Activated B cell treated with CpG ODN at 0.5 μM for 24 hours (primary cell): ENCODE measurements at places on chromosomes 5 and 9. TPM values are rescaled to one million over a fixed set of nuclear protein-coding genes. Genes with fewer than 3 reads are reported as not detected.

Gene BOD1
- total RNA-seq = 28.9 and 32.4 TPM in 2 replicates

Gene ROR2
- 0.12 TPM in 1 of 2 replicates, not detected in the other for total RNA-seq

Gene MARCOL
- not detected in 2 replicates for total RNA-seq

- no peak for DNase-seq
Observed at GRCh38 chr5:17428176-17428800, 69.7 kb upstream of the TAF11L2 start.

GRCh38 chr9:35842020-35842745, 13.2 kb downstream of the TMEM8B start:
- no peak for DNase-seq

DNA sequence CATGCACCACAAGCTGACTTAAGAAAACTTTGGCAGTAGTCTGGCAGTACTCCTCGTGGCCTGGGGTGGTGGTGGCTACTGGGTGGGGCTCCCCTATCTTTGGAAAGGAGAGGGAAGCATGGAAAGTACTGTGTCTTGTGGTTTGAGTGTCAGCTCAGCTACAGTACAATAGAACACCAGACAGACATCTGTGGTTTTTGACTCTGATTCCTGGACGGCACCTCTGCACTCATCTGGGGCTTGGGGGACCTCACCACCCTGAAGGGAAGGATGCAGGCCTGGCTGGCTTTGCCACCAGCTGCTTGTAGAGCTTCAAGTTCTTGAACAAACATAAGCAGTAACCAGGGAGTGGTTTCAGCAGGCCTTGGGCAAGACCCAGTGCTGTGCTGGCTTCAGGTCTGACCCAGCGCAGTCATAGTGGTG, 40.6 kb downstream of the TNFSF8 start:
- no peak for DNase-seq

GRCh38 chr5:83764101-83764500, 43.4 kb upstream of the HAPLN1 start:
- DNase-seq = no peak

Gene PCDHGA7
- total RNA-seq = 1.3 and 1.6 TPM in 2 replicates

Gene AGXT2
- total RNA-seq = not detected in 2 replicates

Gene DMGDH
- not detected in 2 replicates for total RNA-seq

GRCh38 chr5:72326306-72326649, 6.1 kb downstream of the PTCD2 start:
- DNase-seq = no peak

Gene IFNA6
- not detected in 2 replicates for total RNA-seq

- no peak for DNase-seq
Observed at GRCh38 chr5:9707732-9708462, 77.7 kb upstream of the TAS2R1 start.

DNA sequence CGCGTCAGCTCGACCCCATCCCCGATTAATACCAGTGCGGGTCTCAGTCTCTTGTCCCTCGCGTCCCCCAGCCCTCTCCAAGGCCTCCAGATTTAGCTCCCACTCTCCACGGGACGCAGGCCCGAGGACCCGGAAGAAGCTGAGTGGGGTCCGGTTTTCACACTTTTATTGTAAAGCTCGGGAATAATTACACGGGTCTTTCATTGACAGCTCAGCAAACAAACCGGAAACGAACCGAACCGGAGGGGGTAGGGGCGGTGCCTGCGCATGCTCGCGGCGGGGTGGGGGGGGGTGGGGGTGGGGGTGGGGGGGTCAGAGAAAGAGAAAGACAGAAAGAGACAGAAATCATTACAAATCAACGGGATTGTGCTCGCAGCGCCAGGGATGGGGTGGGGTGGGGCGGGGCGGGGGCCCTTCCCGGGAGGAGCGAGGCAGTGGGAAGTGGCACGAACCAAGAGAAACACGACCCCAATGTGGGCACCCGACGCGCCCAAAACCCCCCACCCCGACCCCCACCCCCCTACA, 27.9 kb downstream of the PCDH1 start:
- no peak for DNase-seq

GRCh38 chr9:89189215-89189614, 10.6 kb upstream of the SHC3 start:
- no peak for DNase-seq

Gene RAD17
- 25.9 and 30.6 TPM in 2 replicates for total RNA-seq

DNA sequence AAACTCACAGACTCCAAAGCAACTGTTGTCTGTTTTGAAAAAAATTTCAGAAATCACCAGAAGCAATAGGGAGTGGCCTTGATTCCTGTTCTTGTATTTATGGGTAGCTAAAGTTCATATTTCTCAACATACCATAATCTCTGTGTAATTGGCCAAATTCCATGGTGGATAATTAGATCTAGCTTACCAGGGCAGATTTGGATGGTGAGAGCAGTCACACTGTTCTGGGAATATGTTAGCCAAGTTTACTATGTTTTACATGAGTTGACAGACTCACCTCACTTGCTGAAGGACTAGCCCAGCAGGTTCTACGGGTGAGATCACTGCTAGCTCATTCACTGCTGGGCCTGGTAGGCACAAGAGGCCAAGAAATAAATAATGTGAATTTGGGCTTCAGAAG, 32.7 kb upstream of the CDKN2B start:
- DNase-seq = no peak

Gene TAF11L2
- not detected in 2 replicates for total RNA-seq

Gene HSPB3
- total RNA-seq = not detected in 2 replicates

Gene FBXL17
- total RNA-seq = 25.8 and 26.9 TPM in 2 replicates

DNA sequence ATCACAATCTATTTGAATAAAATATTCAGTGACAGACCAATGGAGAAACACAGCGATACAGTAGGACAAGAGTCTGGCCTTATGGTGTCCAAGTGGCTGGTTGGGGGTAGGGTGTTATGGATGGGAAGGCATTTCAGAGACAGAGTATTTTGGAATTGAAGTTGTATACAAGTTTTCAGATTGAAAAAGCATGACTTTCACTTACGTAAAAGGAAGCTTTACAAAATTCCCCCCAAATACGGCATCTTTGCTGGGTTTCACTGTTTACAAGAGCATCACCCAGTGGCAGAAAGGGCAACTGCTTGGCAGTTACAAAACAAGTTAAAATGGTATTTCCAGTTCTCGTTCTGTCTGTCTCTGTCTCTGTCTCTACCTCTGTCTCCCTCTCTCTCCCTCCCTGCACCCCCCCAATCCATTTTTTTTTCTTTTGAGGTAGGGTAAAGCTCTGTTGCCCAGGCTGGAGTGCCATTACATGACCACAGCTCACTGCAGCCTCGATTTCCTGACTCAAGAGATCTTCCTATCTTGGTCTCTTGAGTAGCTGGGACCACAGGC, 86.2 kb downstream of the PTPN3 start:
- no peak for DNase-seq

Gene PCDHGA9
- total RNA-seq = 1.1 and 1.3 TPM in 2 replicates

DNA sequence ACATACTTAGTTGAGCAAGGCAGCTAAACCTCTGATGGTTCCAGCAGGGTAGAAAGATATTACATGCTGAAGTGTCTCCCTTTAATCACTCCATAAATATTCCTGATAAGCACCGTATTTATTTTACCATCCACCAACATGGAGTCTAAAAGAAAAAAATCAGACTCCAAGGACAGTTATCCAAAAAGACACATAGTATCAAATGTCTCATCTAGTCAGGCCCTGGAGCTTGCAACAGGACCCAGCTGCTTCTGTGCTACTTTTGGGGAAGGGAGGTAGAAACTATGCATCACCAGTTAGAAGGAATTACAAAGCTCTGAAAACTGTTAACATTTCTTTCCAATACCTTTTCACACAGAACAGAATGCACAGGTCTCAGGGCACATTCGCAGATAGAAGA, 88.1 kb downstream of the S1PR3 start:
- DNase-seq = no peak

Gene IFNA13
- total RNA-seq = not detected in 2 replicates

- no peak for DNase-seq
Observed at GRCh38 chr5:139675825-139676224, 27.7 kb downstream of the CXXC5 start.

Gene PCDHGA4
- 0.34 and 0.75 TPM in 2 replicates for total RNA-seq

GRCh38 chr9:33329117-33329563, 38.8 kb downstream of the NFX1 start:
- DNase-seq = no peak

GRCh38 chr5:116575326-116576052, 866 bp upstream of the SEMA6A start:
- no peak for DNase-seq

GRCh38 chr5:180173875-180174586, 35.0 kb downstream of the RASGEF1C start:
- DNase-seq = no peak

DNA sequence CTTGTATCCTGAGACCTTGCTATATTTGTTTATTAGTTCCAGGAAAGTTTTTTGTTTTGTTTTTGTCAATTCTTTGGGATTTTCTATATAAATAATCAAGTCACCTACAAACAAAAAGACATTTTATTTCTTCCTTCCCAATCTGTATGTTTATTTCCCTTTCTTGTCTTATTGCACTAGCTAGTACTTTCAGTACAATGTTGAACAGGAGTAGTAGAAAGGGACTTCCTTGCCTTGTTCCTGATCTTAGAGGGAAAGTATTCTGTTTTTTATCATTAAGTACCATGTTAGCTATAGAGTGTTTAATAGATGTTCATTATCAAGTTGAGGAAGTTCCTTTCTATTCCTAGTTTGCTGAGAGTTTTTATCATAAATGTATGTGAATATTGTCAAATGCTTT, 119.5 kb upstream of the TLE4 start:
- no peak for DNase-seq

Gene TEK
- not detected in 2 replicates for total RNA-seq

- no peak for DNase-seq
Observed at GRCh38 chr5:34789021-34789531, 49.9 kb upstream of the TTC23L start.

DNA sequence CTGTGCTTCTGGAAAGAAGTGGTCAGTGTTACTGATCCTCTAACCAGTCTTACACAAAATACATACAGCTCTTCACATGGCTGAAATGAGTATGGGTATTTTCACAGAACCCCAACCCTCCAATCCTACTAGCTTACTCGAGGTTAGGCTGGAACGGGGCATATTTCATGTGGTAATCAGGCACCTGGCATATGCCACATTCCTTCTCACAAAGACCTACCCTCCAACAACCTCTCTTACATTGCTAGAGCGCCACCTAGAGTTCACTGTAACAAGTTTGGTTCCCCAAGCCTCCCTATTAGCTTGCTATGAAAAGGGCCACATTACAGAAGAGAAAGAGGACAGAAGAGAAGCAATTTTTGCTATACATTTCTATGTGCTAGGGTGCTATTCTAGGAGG, 597.3 kb downstream of the PRELID2 start:
- DNase-seq = no peak

DNA sequence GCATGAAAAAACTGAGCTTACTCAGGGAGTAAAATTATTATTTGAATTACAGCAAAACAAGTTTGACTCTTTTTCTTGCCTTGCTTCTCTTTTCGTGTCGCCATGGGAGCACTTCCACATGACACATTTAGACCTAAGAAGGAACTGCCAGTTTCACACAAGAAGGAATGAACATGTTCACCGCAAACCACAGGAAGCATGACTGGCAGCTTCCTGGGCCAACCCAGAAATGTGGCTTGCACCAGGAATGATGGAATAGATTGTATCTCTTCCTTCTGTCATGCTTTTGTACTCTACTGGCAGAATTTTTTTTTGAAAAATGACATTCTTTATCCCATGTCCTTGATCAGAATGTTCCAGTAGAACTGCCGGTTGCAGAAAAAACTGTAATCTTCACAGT, 32.9 kb upstream of the MAN2A1 start:
- DNase-seq = no peak

GRCh38 chr5:57824047-57824446, 341.4 kb upstream of the ACTBL2 start:
- no peak for DNase-seq

Gene PLCXD3
- total RNA-seq = not detected in 2 replicates

Gene RNF208
- total RNA-seq = 1.1 and 1.9 TPM in 2 replicates

DNA sequence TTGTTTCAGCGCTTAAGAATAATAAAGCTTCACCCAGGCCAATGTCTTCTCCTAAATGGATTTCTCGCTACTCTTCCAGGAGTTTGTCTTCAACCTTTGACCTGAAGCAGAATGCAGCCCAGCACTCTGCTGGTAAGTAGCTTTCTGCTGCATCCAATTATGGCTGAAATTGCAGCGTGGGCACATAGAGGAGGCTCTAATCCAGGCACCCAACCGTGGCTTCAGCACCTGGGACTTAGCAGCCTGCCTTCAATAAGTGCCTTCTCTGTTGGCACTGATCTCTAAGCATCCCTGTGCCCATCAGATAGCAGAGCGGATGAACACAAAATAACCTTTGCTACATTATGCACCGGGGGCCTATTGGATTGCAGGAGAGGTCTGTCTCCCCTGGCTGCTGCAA, 105.2 kb downstream of the TRIM32 start:
- no peak for DNase-seq

Gene IFNE
- not detected in 2 replicates for total RNA-seq

Gene SPINK13
- total RNA-seq = not detected in 2 replicates
